ENCODE measurements at places on chromosomes 1 and 21.

DNA sequence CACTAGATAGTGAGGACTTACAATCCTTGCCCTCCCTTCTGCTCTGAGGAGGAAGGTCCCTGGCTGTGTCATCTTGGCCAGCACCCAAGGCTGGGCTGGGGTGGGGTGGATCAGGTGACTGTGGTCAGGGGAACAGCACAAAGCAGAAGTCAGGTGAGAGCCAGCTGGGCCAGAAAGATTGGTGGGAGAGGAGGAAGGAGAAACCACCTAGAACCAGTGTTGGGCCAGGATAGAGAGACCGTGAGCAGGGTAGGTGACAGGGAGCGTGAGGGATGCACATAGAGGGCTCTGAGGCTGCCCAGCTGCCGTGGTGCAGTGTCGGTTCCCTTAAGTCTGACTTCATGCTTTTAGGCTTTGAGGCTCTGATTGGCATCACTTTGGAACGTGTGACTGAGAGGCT is 22.7 kb downstream of the NCF2 start:
- peak; percentile 22 for DNase-seq

DNA sequence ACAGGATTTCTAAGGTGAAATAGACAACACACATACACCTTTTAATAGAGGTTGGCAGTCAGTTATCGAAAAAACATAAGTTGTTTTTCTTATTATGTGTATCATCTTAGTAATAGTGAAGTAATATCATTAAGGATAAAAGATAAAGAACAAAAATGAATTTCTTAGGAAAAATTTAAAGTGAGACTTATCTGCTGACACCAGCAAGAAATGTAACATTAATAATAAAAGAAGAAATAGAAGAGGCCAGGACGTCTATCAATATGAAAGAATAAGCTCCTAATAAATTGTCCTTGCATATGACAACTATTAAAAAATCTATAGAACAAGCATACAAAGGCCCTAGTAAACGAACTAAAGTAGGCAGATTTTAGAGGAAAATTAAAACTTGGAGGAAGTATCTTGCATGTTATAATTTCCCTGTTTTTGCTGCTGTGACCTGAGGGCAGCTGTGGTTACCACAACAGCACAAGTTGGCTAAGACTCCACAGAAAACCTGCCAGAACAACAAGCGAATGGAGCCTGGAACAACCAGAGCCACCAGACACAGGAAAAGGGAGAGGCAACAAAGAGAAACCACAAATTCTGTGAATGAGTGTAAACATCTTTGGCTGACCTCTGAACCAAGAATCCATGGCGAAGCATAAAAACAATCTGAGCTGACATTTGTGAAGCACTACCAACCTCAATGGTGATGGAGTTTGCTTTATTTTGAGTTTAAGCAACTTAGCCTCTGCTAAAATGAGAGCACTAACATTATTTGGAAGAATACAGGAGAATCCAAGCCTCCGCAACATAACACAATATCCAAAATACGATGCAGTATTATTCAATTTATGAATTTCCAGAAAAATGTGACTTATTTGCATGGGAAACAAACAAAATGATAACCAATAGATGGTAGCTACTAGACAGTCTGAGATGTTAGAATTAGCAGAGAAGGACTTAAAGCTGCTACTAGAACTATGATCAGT is 207.5 kb downstream of the KCNT2 start:
- peak; percentile 94 for DNase-seq

DNA sequence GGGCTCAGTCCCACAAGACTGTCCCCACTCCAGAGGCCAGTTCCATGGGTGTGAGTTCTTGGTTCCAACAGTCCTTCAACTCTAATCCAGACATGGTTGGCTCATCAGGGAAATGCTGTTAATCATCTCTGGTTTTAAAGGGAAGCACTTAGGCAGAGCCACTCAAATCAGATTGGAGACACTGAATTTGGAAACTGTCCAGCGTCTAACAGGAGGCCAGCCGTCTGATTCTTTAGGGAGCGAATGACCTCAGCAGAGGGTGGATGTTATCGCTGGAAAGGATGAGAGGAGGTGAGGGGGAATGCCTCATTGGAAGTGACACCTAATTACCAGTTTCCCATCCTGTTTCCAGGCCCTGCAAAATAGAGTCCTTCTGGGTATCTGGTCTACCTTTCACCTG is 22.8 kb upstream of the LRRC38 start:
- DNase-seq: no peak

DNA sequence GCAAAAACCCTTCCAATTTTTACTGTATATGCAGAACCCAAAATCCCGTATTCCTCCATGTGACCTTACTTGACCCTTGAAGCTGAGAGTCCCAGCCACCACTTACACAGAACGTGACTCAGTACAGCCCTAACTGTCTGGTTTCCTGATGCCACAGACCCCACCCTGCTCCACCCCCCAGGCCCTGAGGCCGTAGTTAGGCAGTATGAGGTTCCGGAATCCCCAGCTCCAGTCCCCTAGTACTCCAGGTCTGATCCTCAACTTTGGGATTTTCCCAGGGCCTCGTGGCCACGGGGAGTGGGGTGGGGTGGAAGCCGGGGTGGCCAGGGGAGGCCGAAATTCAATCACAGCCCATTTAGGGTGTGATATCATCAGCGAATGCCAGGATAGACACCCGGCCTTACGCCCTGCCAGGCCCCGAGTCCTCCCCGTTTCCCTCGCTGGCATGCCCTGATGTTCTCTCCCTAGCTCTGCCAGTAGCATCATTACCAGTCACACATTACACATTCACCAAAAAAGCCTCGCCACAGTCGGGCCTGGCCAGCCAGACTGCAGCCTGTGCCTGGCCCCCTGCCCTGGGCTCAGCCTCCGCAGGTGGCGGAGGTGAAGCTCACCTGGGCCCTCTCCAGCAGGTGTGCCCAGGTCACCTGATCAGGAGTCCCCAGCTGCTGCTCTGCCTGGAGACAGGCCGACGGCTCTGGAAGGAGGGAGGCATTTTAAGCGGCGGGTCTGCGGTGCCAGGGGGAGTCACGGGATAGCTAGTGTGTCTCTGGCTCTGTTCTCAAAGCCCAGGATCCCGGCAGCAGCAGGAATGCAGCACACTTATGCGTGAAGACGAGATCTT is 70.8 kb downstream of the SCCPDH start:
- no peak for DNase-seq

GRCh38 chr21:38379147-38379546 is 119.1 kb downstream of the ERG start:
- no peak for DNase-seq

- peak; percentile 15 for DNase-seq
These were observed 43.8 kb downstream of the XPR1 start for GRCh38 chr1:180675586-180675985.

- DNase-seq: no peak
These were observed 29.2 kb downstream of the ZNF281 start for GRCh38 chr1:200380589-200381021.

GRCh38 chr1:13922466-13923110 is 222.6 kb downstream of the PRDM2 start:
- no peak for DNase-seq

DNA sequence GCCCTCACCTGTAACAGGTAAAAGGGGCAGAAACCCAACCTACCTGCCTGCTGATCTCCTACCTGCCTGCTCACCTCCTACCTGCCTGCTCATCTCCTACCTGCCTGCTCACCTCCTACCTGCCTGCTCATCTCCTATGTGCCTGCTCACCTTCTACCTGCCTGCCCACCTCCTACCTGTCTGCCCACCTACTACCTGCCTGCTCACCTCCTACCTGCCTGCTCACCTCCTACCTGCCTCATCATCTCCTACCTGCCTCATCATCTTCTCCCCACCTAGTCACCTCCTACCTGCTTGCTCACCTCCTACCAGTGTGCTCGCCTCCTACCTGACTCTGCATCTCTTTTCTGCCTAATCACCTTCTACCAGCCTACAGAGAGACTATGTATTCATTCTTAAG is 452.9 kb downstream of the MATN1 start:
- DNase-seq: no peak

GRCh38 chr1:25715888-25716287 is 84.1 kb upstream of the SELENON start:
- DNase-seq: no peak

GRCh38 chr1:18989176-18989799 is 32.8 kb upstream of the IFFO2 start:
- no peak for DNase-seq

GRCh38 chr21:18451670-18452069 is 48.1 kb upstream of the TMPRSS15 start:
- DNase-seq: no peak

Measured in astrocyte of the spinal cord (primary cell).